ENCODE measurements at places on chromosomes 7 and 10.

- DNase-seq: no peak
Observed at GRCh38 chr10:79152423-79152817, 83.7 kb downstream of the ZMIZ1 start.

- no peak for DNase-seq
Observed at GRCh38 chr10:16458166-16458955, 21.6 kb downstream of the PTER start.

- no peak for DNase-seq
Observed at GRCh38 chr10:3045471-3046209, 21.7 kb upstream of the PFKP start.

GRCh38 chr7:135757719-135758411 is 9.3 kb upstream of the FAM180A start:
- DNase-seq: peak; percentile 65

GRCh38 chr10:131620314-131620713 is 280.5 kb upstream of the PPP2R2D start:
- DNase-seq: no peak

GRCh38 chr7:83426325-83426724 is 222.6 kb downstream of the SEMA3E start:
- no peak for DNase-seq

DNA sequence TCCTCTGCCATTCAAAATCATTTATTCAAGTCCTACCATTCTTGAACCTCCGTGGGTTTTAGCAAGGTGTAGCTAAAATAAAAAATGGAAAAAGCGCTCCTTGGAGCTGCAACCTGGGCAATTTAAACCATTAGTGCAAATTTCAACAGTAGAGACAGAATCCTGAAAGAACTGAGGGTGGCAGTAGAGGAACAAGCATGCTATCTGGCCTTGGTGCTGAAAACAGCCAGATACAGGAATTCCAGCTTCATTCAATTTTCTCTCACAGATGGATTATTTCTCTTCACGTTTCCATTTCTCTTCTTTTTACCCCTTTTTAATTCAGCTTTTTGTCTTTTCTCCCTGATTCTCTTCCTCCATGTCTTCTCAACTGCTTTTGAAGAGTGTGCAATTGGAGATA is 77.7 kb downstream of the OTUD1 start:
- DNase-seq: peak; percentile 7

GRCh38 chr10:70445718-70446657 is 4.5 kb upstream of the NODAL start:
- no peak for DNase-seq

GRCh38 chr7:25287291-25287690 is 59.0 kb upstream of the NPVF start:
- no peak for DNase-seq

GRCh38 chr10:30538086-30538485 is 91.5 kb downstream of the LYZL2 start:
- no peak for DNase-seq

DNA sequence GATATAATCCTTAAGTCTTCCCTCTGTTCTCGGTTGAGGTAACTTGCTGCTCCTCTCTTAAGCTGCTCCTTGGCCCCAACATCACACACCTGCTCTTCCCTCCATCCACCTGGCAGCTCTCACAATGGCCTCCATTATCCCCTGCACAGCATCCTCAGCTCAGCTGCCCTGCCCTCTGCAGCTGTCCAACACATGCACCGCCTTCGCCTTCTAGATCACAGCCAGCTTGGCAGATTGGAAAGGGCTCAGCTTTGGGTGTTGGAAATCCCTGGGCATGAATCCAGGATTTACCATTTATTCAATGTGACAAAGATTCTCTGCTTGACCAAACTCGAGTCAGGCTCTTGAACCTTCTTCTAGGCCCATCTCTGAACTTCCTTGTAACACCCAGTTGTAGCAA is 20.6 kb downstream of the RGR start:
- DNase-seq: peak; percentile 74

DNA sequence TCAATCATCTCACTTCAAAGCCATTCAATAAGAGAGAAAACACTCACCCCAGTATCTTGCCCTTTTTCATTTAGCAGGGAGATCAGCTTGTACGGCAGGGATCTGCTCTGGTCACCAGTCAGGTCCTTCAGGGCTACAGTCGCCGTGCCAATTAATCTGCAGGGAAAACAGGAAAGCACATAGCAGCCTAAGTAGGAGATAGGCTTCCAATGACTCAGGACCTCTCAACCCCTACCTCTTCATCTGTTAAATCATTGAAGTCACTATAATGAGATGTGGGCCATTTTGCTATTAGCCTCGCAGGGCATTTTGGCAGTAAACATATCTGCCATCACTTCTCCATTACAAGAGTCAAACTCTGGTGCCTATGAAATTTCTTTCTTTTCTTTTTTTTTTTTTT is 50.8 kb downstream of the MYOF start:
- DNase-seq: no peak

DNA sequence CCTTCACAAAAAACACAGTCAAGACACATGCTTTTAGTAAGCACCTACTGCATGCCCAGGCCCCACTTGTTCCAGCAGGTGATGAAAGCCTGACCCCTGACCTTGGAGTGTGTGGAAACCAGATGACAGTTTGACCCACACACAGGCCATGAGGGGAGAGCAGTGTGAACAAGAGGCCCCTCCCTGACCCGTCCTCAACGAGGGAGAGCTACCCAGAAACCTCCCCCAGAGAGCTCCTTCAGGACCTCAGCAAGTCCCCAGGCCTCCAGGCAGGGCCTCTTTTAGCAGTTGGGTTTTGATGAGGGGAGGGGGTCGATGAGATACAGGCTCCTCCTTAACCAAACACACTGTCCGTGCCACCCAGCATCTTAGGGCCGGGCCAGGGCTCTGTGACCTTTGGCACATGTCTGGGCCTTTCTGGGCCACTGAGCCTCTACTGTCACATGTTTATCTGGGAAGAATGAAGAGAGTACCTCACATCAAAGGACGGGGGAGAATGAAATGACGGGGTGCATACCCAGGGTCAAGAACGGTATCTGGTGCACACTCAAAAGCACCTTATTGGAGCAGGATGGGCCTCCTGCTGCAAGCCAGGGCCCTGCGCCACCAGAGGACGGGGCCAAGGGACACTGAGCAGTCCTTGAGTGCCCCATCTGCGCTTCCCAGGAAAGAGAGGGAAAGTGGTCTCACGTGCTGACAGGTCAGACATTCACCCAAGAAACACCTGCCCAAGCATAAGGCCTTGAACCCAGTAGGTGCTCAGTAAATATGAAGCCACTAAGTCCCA is 202.6 kb upstream of the ZMIZ1 start:
- no peak for DNase-seq

DNA sequence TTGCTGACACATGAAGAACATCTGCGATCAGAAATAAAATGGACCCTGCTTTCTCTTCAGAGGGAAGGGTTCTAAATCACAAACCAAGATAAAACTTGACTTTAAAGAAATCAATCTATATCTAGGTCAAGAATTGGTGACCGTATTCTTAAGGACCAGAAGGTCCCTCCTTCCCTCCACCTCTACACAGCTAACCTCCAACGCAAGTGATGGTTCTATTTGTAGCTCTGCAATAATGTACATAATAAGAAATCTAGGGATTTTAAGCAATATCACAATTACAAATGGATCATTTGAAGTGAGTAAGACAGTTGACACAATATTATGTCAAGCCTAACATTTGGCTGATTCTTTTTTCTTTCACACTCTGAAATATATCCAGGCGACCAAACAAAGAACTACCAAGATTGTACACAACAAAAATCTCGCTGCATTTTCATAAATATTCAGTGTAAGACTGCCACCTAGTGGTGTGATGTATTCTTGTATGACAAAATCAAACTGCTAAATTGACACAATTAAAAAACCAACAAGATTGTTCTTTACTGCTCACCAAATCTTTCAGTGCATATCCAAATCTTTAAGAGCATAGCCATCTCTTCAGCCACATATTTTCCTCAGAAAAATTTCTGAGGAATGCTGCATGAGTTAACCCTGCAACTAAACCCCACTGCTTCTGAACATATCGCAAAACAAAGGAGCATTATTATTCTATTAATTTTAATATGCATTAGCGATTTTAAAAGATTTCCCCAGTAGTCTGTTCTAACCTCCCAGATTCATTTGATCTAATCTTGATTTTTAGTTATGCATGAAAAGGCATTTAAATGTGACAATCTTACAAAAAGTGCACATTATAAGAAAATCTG is 44.5 kb downstream of the ICA1 start:
- peak; percentile 70 for DNase-seq

DNA sequence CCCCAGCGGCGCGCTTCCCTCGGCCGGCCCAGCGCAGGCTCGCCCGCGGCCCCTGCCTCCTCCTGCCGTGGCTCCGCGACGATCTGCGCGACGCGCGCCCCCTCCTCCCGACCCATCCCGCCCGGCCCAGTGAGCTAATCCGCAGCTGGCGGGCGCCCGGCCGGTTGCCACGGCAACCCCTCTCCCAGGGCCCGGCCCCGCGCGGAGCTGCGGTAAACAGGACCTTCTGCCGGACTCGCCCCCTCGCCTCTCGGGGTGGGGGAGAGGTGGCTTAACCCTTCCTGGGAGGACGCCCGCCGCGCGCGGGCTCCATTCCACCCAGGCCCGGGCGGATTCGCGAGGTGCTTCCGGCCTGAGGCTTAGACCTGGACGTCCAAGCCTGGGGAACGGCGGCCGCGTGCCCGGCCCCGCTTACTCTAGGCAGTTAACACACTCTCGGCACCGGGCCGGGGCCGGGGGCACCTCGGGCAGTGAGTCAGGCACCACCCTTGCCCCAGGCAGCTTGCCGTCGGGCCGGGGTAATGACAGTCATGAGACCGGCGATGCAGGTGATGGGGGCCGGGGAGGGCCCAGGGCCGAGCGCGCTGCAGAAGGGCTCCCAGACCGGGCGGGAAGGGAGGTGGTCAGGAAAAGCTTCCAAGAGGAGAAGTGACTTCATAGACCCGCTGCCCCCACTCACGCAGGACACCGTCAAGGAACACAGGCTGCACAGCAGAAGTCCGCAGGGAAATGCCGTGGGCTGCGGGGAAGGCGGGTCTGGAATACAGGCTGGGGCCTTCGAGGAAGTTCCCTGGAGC is at the start of gene DENND2A:
Gene DENND2A, minus strand, starts transcription at position 87 of the 797 bp plus-strand sequence. CDS start 38,416 bp downstream, outside the sequence.
- peak; percentile 91 for DNase-seq

DNA sequence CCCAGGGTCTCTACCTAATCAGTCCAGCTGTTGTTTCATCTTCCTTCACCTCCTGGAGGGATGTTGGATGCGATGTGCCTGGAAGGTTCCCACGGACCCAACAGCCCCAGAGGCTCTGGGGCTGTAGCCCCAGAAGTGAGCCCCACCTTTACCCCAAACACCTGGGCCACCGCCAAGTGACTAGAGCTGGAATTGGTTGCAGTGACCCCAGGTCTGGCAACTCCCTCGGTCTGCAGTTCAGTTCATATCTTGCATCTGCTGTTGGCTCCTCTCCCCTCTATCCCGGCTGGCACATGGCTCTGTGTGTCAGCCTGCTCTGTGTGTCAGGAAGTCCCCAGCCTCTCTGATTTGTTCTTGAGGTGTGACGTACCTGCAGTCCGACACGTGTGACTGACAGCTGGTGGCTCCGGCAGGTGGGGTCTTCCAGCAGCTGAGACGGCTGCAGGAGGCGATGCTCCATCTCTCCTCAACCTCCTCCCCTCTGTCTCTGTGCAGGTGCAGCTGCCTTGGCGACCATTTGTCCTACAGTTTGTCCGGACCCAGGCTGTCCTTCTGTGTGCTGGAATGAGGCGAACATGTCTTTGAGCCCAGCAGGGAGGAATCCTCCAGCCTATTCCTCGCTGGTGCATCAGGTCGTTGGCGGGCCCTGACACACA is 38.6 kb downstream of the ELFN1 start:
- DNase-seq: no peak

DNA sequence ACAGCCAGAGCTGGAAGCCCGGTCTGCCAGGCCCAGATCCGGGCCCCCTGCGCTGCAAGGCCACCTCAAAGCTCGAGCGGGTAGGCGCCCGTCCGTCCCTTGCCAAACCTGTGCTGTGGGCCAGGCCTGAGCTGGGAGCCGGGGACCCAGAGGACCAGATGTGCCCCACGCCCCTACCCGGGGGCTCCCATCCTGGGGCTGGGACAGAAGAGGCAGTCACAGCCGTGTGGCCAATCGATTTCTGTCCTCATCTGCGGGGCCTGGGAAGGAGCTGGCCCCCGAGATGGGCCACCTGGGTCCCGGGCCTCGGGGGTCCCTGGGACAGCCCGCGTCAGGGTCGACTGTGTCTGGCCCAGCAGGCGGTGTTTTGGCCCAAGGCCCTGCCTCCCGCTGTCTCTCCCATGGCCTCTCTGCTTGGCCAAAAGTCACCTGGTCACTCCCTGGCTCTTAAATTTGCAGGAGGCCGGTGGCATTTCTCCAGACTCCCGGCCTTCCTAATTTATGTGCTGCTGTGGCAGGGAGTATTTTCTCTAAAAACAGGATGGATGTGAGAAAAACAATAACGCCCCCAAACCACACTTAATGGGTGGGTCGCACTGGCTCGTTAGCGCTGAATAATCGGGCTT is 63.8 kb downstream of the UNCX start:
- DNase-seq: no peak

- DNase-seq: no peak
Observed at GRCh38 chr10:130141460-130141859, 5.3 kb downstream of the GLRX3 start.

DNA sequence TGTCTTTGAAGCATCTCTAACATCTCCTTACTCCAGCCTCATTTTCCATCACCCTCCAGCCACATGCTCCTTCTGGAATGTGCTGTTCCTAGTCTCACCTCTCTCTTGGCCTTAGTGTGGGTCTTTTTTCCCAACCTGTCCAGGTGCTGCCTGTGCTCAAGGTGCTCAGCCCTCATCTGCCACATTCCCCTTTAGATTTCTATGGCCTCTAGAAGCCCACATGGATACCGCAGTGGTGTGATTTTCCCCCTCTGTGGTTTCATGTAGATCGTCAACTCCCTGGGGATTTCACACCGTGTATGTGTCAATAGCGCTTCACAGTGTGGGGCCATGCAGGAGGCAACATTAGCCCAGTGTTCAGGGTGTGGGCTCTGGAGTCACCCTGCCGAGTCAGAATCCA is 32.5 kb downstream of the BMPER start:
- DNase-seq: no peak

DNA sequence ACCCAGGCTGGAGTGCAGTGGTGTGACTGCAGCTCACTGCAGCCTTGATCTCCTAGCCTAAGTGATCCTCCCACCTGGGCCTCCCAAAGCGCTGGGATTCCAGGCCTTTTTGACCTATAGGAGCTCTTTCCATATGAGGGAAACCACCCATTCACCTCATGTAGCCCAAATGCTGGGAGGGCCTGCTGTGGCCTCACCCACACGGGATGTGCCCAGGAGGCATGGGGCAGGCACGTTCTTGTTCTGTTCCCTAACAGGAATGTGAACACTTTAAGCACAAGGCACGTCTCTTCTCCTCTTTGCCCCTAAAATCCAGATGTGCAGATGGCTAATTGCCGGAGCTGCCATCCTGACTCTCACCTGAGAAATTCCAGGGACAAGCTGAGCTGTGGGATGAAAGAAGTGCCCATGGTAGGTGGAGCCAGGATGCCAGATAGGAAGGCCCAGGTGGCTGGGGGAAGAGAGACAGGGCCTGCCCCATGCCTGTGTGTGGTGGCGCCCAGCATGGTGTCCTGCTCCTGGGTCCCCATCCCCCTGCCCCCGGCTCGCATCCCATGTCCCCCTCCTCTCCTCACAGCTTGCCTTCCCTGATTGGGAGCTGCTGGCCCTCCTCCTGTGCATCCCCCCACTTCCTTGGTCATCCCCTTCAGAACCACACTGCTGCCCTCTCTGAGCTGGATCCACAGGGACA is 17.3 kb downstream of the CAMK2B start:
- DNase-seq: no peak
